ENCODE measurements at places on chromosomes 1 and 21. TPM values are rescaled to one million over a fixed set of nuclear protein-coding genes. Genes with fewer than 3 reads are reported as not detected.
A peak's percentile ranks its signal among the peaks of the same experiment; 100 is the strongest.

Gene PPP1R12B
- total RNA-seq: 122 TPM

- no peak for DNase-seq
These were observed 96.2 kb upstream of the SIM2 start for GRCh38 chr21:36602735-36603134.

Gene OR2AK2
- not detected for total RNA-seq

Gene GPR3
- total RNA-seq: 0.51 TPM

- DNase-seq: no peak
These were observed 23.1 kb downstream of the HSD11B1 start for GRCh38 chr1:209727785-209728184.

- no peak for DNase-seq
These were observed 10.7 kb downstream of the PTPRU start for GRCh38 chr1:29247044-29247443.

DNA sequence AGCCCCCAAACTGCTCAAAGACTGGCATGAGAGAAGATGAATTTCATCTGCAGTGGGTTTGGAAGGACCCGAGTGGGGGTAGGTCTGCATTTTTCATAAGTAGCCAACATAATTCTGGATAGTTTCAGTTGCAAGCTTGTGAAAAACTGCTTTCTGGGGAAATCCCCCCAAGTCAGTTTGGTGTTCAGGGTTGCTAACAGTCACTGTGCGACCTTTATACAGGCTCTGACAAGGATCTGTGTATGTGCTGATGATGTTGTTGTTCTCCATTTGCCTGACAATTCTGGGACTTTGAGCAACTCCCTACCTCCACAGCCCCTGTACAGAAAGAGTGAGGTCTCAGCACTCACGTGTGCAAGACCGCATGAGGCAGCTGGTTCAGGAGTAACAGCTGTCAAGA lies 87.9 kb downstream of the SUSD4 start:
- no peak for DNase-seq

GRCh38 chr1:109090196-109091077 lies at the start of gene TMEM167B:
TMEM167B (plus strand) TSS chr1:109090764; CDS start chr1:109090873, 109 bp downstream.
- DNase-seq: peak; percentile 94

Gene ARHGEF16
- total RNA-seq: 14.8 TPM

GRCh38 chr1:21229246-21230000 lies 52.7 kb upstream of the EIF4G3 start:
- DNase-seq: no peak

- no peak for DNase-seq
These were observed 75.7 kb upstream of the KCNJ15 start for GRCh38 chr21:38181096-38181495.

GRCh38 chr1:3561702-3562101 lies 49.6 kb downstream of the MEGF6 start:
- no peak for DNase-seq

- no peak for DNase-seq
These were observed 2.7 kb downstream of the LCE1F start for GRCh38 chr1:152777510-152778137.

Gene LEMD1
- total RNA-seq: 1.0 TPM

GRCh38 chr1:197810812-197811211 lies 35.5 kb upstream of the DENND1B start:
- no peak for DNase-seq

Gene DAB1
- total RNA-seq: 0.12 TPM

Gene LCE2B
- not detected for total RNA-seq

Gene DCST1
- 0.20 TPM for total RNA-seq

Gene TNNT2
- 6.8 TPM for total RNA-seq

Gene DESI2
- total RNA-seq: 50.0 TPM

Gene SPRR4
- total RNA-seq: not detected

GRCh38 chr1:167791281-167792187 lies 69.8 kb downstream of the MPZL1 start:
- DNase-seq: peak; percentile 95

DNA sequence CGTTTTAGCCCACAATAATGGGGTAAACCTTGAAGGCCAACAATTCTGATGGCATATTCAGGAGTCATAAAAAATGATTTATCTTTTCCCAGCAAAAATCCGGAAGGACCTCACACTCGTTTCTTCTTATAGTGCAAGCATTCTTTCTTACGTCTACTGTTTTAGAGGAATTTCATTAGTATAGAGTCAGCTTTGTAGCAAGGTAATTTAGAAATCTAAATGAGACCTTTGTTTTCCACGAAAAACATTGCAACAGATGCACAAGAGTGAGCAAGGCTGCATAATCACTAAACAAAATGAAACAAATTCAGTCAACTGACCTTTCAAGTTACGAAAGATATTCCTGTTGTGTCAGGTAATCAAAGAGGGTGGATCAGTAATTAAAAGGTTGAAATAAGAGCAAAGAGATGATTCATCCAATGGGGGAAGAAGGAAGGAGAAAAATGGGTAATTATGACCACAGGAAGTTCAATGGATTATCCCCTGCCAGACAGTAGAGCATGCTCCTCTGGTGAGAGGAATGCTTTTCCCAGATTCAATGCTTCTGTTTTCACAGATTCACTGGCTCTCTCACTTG lies 560 bp upstream of the CSDE1 start:
- DNase-seq: no peak

DNA sequence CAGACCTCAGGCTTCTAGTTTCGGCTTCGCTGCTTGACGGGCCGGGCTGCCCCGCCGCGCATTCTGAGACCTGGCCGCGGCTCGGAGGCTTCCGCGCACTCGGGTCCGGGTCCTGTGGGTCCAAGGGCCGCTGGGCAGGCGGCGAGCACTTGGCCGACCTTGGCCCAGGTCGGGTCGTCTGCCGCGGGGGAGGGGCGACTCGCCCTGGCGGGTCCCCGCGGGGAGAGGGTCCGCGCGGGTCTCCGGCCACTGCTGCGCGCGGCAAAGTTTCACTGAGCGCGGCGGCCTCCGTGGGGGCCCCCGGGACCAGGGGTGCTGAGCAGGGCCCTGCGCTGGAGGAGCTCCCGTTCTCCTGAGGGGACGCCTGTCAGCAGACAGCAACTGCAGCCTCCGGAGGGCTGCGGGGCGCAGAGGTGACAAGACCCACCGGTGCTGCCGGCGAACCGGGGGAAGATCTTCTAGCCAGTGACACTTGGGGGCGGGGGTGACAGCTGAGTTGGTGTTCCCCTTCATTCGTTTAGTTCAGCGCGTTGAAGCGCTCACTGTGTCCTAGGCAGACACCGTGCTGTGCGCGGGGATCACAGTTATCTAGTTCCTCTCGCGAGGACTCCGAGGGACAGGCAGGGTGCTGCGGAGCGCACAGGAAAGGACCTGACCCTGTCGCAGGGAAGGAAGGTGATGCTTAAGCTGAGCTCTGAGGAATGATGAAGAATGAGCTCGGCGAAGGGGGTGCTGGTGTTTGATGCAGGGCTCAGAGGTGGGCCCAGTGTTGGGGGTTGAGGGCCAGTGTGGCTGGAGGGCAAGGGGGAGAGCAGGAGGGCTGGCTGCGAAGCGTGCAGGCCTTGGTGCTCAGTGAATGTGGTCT lies 725 bp downstream of the MTFR1L start:
- no peak for DNase-seq

DNA sequence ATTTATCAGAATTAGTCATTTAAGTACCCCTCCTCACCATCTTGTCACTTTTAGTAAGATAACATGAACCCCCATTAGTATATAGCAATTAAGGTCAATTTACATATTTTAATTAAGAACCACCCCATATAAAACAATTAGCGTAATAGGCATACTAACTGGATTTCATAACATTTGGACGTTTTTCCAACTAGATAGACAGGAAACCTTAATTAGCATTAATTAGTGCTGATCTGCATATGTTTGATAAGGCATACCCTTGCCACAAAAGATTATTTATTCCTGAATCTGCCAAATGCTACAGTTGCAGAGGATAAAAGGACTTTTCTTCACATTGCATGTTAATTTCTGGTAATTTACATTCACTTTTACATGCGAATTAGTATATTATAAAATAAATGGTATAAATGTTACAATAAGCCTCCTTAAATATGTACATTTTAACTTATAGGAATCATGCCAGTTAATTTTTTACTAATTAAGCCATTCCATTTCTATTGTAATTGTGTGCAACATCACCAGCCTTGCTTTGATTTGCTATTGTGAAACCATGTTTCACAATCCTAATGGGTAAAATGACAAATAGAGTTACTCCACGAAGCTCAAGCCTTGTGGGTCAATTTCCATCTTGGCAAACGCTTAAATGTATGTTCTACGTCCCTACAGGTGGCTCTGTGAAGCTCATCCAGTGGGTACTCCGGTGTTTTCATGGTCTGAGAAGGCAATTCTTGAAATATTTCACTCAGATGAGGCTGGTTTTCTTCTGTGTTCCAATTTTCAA lies 469.6 kb downstream of the DPYD start:
- peak; percentile 26 for DNase-seq

DNA sequence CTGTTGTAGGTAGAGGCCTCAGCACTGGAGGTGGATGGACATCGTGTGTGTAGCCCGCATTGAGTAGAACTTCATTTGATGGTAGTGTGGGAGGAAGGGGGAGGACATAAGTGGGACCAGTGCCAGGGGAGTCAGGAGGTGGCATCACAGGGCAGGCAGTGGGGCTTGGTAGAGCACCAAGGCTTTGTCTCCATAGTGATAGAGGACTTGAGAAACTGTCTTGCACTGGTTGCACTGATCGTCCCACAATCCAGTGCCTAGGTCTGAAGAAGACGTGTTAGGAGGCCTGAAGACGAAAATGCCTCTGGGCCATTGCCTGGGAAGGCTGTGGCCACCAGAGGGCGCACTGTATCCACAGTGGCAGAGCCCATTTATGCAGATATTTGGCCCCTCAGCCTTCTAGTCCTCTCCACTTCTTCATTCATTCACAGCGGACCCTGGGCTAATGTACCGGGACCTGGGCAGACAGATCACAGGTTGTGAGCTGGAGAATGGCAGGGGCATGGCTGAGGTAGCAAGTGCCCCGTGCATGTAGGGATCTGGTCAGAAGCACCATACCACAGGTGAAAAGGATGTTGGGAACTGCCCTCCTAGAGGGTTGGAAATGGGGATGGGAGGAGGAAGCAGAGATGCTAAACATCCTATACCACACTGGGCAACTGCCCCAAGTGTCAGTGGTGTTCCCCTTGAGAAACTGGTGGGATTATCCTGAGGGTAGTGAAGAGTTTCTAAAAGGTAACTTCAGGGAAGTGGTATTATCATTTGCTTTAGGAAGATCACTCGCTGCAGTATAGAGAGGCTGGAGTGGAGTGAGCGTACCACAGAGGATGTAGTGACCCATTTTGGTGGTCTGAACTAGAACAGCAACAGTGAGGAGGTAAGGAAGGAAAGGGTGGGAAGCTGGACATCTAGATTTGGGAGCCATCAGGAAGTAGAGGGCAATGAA lies 95.3 kb downstream of the PIK3R3 start:
- DNase-seq: peak; percentile 85

GRCh38 chr1:47468709-47469389 lies 31.0 kb downstream of the FOXD2 start:
- DNase-seq: no peak

DNA sequence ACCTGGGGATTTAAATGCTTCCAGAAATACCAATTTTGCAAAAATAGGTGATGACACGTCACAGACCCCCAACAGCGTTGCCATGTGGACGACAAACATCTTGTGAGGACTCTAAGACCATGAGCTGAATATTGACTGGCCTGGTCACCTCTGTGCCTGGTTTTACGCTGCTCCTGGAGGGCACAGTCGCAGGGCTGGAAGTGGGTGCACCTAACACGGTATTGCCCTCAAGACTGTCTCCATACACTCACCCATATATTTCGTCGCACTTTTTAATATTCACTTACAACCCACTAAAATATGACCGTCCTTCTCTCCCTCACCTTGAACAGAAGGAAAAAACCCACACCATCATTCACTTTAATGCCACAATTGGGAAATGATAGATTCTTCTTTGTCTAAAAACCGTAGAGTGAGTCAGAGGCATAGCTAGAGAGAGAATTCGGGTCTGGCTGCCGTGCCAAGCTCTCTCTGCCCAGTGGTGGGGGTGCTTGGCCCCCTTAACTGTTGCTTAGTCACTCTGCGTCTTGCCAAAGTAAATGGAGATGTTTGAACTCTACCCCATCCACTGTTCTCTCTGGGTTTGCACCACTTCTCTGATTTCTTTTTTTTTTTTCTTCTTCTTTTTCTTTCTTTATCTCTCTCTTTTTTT lies 40.8 kb upstream of the UTS2 start:
- DNase-seq: no peak

- no peak for DNase-seq
These were observed 7.8 kb downstream of the CAPZB start for GRCh38 chr1:19477284-19478249.
